Left renal cortex interstitium (tissue), 4 donors: ENCODE measurements at places on chromosomes 11 and 22. TPM values are rescaled to one million over a fixed set of nuclear protein-coding genes. Genes with fewer than 3 reads are reported as not detected.

- DNase-seq, result no peak
Observed at GRCh38 chr11:91872243-91872642, 352.4 kb upstream of the FAT3 start.

CLMP gene
- 49.2 TPM for polyA plus RNA-seq

C1QTNF5 gene
- polyA plus RNA-seq, result 26.7 TPM

ART1 gene
- not detected for polyA plus RNA-seq

GRCh38 chr11:104286129-104286528 is 122.2 kb upstream of the PDGFD start:
- DNase-seq, result no peak

CDON gene
- polyA plus RNA-seq, result 17.9 TPM

DNA sequence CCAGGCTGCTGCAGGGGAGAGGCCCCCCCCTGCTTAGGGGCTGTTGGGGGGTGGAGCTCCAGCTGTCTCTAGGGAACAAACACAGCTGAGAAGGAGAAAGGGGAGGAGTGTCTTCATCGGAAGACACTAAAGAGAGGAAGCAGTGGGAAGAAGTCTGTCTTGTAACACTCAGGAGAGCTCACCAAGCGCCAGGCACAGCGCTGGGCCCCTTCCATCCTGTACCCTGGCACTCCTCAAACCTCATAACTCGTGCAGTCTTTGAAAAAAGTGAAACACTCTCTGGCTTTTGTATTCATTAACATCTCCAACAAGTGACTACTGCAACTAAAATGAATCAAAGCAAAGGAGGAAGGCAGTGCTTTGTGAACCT is 67.4 kb upstream of the PRDM11 start:
- DNase-seq, result no peak

- no peak for DNase-seq
Observed at GRCh38 chr11:68911731-68912130, 8.0 kb downstream of the IGHMBP2 start.

KCNQ1OT1 gene
- 2.7 TPM for polyA plus RNA-seq

DNA sequence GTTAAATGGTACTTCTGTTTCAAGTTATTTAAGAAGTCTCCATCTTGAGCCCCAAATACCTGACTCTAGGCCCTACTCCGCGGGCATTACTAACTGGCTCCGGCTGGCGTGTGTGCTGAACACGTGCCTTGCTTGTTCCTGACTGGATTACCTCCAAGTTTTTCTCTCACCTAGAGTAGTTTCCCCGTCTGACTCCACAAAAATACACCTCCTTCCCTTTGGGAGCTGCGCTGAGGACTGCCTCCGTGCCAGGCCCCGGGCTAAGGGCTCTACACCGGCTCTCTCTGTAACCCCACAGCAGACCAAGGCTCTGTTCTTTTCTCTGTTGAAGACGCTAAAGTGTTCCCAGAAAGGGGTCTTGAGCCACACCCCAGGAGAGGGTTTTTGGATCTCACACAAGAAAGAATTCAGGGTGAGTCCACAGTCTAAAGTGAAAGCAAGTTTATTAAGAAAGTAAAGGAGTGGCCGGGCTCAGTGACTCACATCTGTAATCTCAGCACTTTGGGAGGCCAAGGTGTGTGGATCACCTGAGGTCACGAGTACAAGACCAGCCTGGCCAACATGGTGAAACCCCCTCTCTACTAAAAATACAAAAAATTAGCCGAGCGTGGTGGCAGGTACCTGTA is 61.8 kb downstream of the ANO1 start:
- no peak for DNase-seq

GRCh38 chr22:38649841-38650522 is 6.2 kb downstream of the FAM227A start:
- DNase-seq, result no peak

CALCB gene
- polyA plus RNA-seq, result 2.6 TPM
